ENCODE measurements at places on chromosomes 16 and 17.

GRCh38 chr17:32926183-32926582 is 1.8 kb upstream of the TMEM98 start:
- DNase-seq = no peak

GRCh38 chr17:48498164-48498850 is 32.5 kb downstream of the HOXB1 start:
- DNase-seq = no peak

- no peak for DNase-seq
Measured at GRCh38 chr17:66548659-66549310, 246.4 kb downstream of the PRKCA start.

DNA sequence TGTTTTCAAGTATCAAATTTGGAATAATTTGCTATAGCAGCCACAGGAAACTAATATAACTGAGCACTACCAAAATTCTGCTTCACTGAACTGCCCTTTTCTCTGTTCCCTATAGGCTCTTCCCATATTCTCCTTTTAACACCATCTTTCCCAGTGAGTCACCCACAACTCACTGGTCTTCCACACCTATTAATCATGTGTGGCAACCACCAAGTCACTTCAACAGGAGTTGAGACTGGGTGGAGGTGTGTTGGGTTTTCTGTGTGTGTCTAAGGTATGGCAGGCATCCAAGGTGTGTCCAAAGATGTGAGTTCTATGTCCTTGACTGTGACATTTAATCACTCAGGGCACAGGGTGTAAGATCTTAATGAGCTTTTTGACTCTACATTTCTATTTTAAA is 610.0 kb upstream of the CDH11 start:
- DNase-seq = no peak

DNA sequence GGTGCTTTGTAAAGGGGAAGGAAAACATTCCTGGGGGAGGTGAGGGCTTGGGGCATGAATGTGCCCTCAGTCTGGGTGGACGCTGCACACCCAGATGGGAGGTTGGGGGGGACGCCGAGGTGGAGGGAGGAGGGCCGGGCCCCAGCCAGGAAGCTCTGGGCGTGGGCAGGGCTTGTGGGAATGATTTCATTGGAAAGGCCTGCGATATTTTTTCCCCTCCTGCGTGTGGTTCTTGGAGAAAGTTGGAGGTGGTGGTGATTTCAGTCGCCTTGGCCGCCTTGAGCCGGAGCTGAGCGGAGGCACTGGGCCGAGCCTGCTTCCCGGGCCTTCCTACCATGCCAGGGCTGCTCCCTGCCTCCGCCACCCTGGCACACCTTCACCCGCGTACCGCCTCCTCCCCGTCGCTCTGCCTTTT is 26.4 kb upstream of the CLEC18A start:
- no peak for DNase-seq

DNA sequence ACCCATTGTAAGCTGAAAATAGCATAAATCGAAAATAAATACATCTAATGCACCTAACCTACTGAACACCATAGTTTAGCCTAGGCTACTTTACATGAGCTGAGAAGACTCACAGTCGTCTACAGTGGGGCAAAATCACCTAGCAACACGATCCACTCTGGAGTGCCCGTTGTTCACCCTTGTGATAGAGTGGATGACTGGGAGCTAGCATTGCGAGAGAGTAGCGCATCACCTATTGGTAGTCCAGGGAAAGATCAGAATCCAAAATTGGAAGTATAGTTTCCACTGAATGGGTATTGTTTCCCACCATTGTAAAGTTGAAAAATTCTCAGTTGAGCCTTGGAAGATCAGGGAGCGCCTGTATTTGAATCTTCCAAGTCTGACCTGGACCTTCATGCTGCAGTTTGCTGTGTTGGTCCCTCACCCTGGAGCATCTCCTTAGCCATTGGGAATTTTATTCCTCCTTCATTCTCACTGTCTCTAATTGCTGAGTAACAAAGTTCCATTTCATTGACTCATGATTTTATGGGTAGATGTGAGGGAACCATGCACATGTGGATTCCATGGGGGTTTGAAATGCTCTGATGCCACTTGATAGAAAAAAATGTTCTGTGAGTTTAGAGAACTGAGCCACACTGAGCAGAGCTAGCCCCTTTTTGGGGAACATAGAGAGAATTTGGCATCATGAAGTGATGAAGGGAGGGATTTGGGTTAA is 19.6 kb downstream of the AKAP1 start:
- no peak for DNase-seq

DNA sequence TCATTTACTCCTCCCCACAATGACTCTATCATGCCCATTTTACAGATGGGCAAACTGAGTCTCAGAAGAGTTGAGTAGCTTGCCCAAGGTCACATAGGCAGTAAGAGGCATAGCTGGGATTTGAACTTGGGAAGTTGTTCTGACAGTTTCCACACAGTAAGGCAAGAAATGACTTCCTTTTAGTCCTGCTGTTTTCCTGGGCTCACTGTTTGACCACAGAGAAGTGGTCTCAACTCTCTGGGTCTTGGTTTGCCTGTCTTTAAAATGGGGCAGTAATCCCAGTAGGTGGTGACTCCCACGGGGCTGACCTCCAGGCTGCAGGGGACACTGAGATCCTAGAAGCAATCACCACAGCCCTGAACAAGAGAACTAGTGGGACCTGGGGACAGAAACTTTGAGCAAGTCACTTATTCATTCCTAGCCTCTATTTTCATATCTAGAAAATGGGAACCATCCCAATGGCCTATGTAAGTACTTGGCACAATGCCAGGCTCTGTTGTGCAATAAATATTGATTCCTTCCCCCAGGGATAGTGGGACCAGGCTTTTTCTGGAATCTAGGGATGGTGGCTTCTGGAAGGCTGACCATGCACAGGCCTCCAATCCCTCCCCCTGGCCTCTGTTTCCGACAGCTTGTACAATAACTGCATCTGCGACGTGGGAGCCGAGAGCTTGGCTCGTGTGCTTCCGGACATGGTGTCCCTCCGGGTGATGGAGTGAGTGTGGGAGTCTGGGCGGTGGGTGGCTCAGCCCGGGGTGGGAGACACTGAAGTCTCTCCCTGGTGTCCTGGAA is 20.5 kb downstream of the DEXI start:
- DNase-seq = no peak

DNA sequence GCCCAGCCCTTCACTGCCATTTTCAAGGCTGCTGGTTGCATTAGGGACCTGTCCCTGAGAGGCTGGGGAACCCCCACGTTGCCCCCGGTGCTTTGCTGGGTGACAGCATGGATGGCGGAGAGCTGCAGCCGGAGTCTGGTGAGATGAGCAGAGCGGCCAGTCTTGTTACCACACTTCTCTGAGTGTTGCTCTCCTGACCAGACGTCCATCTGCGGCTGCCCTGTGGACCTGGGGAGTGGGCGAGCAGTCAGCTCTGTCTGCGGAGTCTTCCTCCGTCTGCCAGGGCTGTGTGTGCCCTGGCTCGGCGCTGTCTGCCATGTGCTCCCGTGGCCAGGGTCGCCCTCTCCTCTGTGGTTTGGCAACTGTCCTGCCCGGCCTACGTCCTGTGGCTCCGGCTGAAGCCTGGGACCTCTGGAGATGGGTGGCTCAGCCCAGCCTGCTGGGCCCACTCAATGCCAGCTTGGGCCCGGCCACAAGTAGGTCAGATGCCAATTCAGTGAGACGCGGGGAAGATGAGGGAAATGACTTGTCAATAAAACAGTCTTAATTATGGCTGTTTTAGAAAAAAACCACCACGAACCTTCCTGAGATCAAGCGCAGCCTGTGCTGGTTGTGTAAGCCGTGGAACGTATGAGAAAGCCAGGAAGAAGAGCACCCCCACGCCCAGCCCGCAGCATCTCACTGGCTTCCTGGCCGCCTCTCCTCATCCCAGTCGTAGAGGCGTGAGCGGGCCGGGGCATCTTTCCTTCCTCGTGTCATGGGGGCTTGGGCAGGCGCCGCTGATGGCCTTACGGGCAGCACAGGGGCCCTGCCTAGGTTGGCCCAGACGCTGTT is 7.9 kb downstream of the KCTD5 start:
- DNase-seq = no peak

GRCh38 chr16:17130733-17131132 is 340.0 kb downstream of the XYLT1 start:
- no peak for DNase-seq

GRCh38 chr17:76867578-76868175 is 527 bp upstream of the MGAT5B start:
- DNase-seq = no peak

Data from K562 (cell line).